Caki2 (cell line): ENCODE measurements at places on chromosomes 1 and 21. TPM values are rescaled to one million over a fixed set of nuclear protein-coding genes. Genes with fewer than 3 reads are reported as not detected.

The KCNE2 gene
- total RNA-seq = not detected in 2 replicates

GRCh38 chr1:84504580-84505492, 1.4 kb upstream of the SPATA1 start:
- DNase-seq = no peak

DNA sequence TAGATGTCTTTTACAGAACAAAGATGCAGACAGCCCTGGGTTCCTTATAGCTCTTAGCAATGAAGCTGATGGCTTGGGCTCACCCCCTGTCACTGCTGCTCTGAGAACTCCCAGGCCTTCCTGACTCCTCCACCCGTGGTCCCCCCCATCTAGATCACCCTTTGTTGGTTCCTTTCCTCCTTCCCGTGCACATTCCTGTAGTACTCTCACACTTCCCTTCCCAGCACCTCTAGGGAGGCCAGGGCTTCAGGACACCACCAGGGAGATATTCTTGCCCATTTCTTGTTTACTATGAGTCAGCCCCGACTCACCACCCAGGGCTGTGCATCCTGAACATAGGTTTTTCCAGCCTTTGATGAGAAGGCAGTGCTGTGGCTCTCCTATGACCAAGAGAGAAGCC, 14.4 kb upstream of the NOS1AP start:
- peak; percentile 44 for DNase-seq

DNA sequence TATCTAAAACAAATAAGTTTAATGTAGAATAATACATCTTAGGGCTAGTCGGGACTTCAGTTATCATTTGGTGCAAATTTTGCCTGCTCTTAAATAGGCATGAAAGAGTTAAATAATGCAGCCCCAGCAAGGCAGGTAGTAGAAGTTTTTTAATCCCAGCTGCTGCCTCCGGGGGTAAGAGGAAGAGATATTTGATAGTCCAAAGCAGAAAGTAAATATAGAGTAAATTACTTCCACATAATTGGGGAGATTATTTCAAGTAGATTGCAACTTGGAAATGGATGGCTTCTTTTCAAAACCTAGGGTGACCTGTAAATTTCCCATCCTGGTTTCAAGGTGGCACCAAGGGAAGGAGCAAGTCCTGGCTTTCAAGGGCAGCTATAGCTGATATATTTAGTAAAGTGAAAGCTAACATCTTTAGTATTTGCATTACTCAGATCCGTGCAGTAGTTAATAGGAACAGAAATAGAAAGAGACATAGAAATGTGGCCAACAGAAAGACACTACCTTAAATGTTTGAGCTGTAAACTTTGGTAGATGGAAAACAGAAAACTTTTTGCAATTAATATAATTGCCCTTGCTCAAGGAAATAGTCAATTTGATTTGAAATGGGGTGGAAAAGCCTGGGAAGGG, 109.1 kb downstream of the LMO4 start:
- no peak for DNase-seq

DNA sequence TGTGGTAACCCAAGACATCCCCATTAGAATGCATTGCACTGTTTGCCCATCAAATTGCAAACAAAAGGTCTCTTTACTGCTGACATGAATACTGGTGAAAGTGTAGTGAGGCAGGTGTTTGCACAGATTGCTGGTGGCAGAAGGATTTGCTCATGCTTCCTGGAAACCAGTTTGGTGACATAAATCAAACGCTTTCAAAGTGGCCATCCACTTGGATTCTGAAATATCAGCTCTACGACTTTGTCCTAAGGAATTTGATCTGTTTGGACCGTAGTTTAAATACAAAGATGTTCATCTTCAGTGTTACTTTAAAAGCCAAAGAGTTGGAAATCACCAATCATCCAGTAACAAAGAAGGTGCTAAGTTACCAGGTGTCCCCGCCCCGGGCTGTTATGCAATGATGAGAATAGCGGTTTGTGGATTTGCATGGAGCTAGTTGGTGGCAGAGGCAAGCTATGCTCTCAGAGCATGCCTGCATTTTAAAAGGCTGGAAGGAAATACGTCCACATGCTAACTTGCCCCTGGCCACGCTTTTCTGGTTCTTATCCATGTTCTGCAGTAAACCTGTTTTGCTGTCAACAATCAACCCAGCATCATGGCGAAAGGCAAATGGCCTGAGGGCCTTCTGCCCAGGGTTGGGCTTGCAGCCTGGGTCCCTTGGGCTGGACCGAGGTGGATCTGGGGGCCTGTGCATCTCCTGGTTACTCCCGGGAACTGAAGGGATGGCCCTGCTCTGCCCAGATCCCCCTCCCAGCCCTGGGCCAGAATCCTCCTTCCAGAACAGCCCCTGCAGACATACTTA, 49.2 kb downstream of the UMODL1 start:
- DNase-seq = no peak

GRCh38 chr1:98048751-98049325, 128.0 kb upstream of the DPYD start:
- no peak for DNase-seq

GRCh38 chr1:203368624-203369451, 17.9 kb upstream of the FMOD start:
- no peak for DNase-seq
